ENCODE measurements at places on chromosomes 3 and 15. TPM values are rescaled to one million over a fixed set of nuclear protein-coding genes. Genes with fewer than 3 reads are reported as not detected.

Gene HTR3E
- total RNA-seq, result not detected

Gene CACNA2D2
- total RNA-seq, result 0.53 TPM

Gene CELSR3
- 4.6 TPM for total RNA-seq

Gene MRPS11
- 111 TPM for total RNA-seq

Gene LRRC49
- total RNA-seq, result 5.7 TPM

Gene GOLGA8K
- total RNA-seq, result 0.31 TPM

Gene CIP2A
- total RNA-seq, result 16.6 TPM
